Activated CD4-positive, alpha-beta T cell treated with anti-CD3 and anti-CD28 coated beads for 36 hours (primary cell): ENCODE measurements at places on chromosomes 3 and 15.

DNA sequence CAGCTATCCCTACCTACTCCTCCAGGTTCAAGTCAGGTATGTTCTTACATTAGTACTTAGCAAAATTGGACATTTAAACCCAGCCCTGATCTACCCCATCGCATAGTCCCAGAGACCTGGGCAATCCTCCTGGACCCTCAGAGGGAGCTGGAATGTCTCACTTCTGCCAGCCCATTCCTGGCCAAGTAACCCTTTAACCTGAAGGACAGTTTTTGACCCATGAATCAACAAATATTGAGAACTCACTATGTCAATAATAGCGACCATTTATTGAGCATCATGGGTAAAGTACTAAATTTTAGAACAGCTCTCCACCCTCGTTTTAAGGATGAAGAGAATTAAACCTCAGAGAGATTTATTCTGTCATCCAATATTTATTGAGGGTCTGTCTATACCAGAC lies 70.4 kb downstream of the RBPMS2 start:
- DNase-seq = no peak
- H3K27me3 ChIP-seq = no peaks in the 10 kb centered on the region
- H3K36me3 ChIP-seq = peaks cover 7% of the 10 kb centered on the region
- H3K4me1 ChIP-seq = peaks cover 32% of the 10 kb centered on the region
- H3K27ac ChIP-seq = no peak overlapping the region
- no peak overlapping the region for H3K4me3 ChIP-seq

GRCh38 chr3:21292971-21293370 lies 458.0 kb downstream of the ZNF385D start:
- no peak overlapping the region for H3K27ac ChIP-seq
- H3K36me3 ChIP-seq = no peaks in the 10 kb centered on the region
- no peaks in the 10 kb centered on the region for H3K27me3 ChIP-seq
- no peaks in the 10 kb centered on the region for H3K4me1 ChIP-seq
- DNase-seq = no peak
- H3K4me3 ChIP-seq = no peak overlapping the region

- H3K4me3 ChIP-seq = no peak overlapping the region
- H3K36me3 ChIP-seq = no peaks in the 10 kb centered on the region
- H3K27me3 ChIP-seq = peaks cover 45% of the 10 kb centered on the region
- peaks cover 3% of the 10 kb centered on the region for H3K4me1 ChIP-seq
- no peak overlapping the region for H3K27ac ChIP-seq
Measured at GRCh38 chr15:96038131-96038530, 292.4 kb upstream of the NR2F2 start.

DNA sequence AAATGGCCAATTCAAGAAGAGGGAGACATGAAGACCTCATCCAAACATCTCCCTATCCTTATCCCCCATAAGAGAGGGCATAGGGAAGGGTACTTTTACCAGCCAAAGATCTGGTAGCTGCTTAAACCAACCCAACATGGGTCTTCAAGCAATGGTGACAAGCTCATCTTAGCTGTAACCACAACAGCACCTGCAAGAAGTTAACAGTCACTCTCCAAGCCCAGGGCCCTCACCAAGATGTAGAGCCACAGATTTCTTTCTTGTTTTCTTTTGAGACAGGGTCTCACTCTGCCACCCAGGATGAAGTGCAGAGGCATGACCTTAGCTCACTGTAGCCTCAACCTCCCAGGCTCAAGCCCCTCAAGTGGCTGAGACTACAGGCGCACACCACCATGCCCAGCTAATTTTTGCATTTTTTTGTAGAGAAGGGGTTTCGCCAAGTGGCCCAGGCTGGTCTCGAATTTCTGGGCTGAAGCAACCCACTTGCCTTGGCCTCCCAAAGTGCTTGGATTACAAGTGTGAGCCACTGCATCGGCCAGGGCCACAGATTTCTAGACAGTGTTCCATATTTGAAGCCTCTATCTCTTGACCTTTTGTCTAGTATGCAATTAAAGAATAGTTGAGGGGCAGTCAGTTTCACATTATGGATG lies 57.1 kb downstream of the DHX30 start:
- H3K27ac ChIP-seq = no peak overlapping the region
- no peak overlapping the region for H3K4me3 ChIP-seq
- H3K27me3 ChIP-seq = no peaks in the 10 kb centered on the region
- no peak for DNase-seq

GRCh38 chr3:12828751-12829150 lies 12.6 kb downstream of the RPL32 start:
- no peak overlapping the region for H3K27ac ChIP-seq
- H3K36me3 ChIP-seq = peaks cover 19% of the 10 kb centered on the region
- DNase-seq = no peak
- no peaks in the 10 kb centered on the region for H3K27me3 ChIP-seq

GRCh38 chr3:149481056-149481455 lies 6.6 kb downstream of the TM4SF4 start:
- H3K36me3 ChIP-seq = no peaks in the 10 kb centered on the region
- H3K27ac ChIP-seq = no peak overlapping the region
- no peak overlapping the region for H3K4me3 ChIP-seq
- DNase-seq = no peak

DNA sequence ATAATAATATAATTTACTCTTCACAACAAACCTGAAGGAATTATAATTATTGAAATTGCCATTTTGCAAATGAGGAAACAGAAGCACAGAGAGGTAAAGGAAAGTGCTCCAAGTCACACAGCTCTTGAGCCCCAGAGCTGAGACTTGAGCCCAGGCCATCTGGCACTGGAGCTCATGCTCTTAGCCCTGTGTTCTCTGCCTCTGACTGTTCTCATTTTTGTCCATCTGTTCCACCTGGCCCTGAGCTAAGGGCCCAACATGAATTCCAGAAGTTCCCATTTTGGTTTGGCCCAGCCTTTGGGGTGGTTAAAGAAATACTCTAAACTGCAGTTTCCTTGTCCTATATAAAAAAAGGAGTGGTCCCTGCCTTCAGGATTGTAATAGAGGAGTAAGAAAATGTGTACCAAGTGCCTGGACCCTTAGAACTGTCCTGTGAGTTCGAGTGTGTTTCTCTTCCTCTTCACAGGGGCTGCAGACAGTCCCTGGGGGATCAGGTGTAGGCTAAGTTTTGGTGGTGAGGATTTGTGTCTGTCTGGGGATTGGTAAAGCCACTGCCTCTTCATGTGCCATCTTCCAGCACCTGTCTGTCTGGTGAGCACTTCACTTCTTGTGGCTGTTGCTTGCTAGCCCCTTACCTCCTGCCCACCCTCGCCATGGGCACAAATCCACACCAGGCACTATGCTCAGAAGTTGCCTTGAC lies 91.8 kb downstream of the DNAJB8 start:
- H3K4me3 ChIP-seq = no peak overlapping the region
- H3K27me3 ChIP-seq = no peaks in the 10 kb centered on the region
- no peak for DNase-seq
- H3K4me1 ChIP-seq = peaks cover 5% of the 10 kb centered on the region

- H3K27me3 ChIP-seq = peaks cover 4% of the 10 kb centered on the region
- DNase-seq = no peak
- no peaks in the 10 kb centered on the region for H3K4me1 ChIP-seq
- no peaks in the 10 kb centered on the region for H3K36me3 ChIP-seq
Measured at GRCh38 chr3:29478611-29479010, 197.7 kb downstream of the RBMS3 start.

DNA sequence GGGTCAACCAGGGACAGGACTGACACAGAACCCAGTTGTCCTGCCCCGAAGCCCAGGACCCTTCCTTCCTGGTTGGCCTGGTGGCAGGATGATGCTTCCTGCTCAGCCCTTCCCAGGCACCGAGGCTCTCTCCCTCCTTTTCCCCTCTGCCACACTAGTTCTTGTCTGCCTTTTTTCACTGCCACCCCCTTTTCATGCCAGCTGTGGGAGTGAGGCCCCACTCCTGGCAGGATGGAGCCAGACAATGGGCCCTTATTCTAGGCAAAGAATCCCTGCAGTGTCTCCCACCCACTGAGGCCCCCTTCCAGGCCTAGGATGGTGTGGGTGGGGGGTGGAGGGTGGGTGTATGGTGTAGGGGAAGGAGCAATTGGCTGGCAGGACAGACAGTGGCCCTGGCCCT lies 1.1 kb upstream of the SCAMP5 start:
- no peak overlapping the region for H3K27ac ChIP-seq
- no peak for DNase-seq
- peaks cover 16% of the 10 kb centered on the region for H3K4me1 ChIP-seq
- H3K27me3 ChIP-seq = peaks cover 9% of the 10 kb centered on the region
- H3K4me3 ChIP-seq = no peak overlapping the region
- no peaks in the 10 kb centered on the region for H3K36me3 ChIP-seq

DNA sequence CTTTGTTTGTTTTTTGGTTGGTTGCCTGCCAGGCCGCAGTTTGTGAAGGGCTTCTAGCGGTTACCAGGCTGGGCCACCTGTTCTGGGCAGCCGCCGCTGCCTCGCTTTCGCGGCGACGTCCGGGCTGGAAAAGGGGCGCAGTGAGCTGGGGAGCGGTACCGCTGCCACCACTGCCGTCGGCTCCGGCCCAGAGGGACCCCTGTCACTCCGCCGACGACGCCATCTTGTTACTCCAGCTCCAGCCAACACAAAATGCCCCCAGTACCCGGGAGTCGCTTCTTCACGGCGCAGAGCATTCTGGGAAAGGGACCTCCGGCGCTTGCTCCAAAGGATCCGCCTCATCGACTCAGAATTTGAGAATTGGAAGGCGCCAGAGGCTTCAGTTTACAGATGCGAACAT lies 238.8 kb downstream of the CDIN1 start:
- H3K27me3 ChIP-seq = peaks cover 2% of the 10 kb centered on the region
- no peak for DNase-seq
- no peaks in the 10 kb centered on the region for H3K36me3 ChIP-seq
- no peak overlapping the region for H3K27ac ChIP-seq

DNA sequence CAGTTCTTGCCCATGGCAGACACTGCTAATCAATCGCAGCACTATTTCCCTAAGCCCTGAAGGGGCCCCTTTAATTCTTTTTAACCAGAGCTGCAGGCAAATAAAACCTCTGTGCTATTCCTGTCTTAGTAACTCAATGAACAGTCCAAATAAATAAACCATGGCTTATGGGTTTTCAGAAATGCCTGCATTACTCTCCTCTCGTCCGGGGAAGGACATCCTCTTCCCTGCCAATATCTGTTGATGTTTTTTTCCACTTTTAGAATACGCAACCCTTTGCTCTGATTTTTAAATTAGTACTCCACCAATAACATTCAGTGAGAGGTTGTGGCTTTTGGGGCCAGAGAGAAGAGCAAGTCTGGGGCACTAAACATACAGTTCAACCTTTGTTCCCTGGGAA lies 35.2 kb upstream of the PRICKLE2 start:
- no peak overlapping the region for H3K27ac ChIP-seq
- H3K4me1 ChIP-seq = no peaks in the 10 kb centered on the region
- H3K4me3 ChIP-seq = no peak overlapping the region
- H3K27me3 ChIP-seq = peaks cover 24% of the 10 kb centered on the region

- no peak for DNase-seq
- no peaks in the 10 kb centered on the region for H3K27me3 ChIP-seq
- no peak overlapping the region for H3K4me3 ChIP-seq
- no peaks in the 10 kb centered on the region for H3K4me1 ChIP-seq
Measured at GRCh38 chr15:46231786-46232185, 597.0 kb downstream of the SQOR start.

DNA sequence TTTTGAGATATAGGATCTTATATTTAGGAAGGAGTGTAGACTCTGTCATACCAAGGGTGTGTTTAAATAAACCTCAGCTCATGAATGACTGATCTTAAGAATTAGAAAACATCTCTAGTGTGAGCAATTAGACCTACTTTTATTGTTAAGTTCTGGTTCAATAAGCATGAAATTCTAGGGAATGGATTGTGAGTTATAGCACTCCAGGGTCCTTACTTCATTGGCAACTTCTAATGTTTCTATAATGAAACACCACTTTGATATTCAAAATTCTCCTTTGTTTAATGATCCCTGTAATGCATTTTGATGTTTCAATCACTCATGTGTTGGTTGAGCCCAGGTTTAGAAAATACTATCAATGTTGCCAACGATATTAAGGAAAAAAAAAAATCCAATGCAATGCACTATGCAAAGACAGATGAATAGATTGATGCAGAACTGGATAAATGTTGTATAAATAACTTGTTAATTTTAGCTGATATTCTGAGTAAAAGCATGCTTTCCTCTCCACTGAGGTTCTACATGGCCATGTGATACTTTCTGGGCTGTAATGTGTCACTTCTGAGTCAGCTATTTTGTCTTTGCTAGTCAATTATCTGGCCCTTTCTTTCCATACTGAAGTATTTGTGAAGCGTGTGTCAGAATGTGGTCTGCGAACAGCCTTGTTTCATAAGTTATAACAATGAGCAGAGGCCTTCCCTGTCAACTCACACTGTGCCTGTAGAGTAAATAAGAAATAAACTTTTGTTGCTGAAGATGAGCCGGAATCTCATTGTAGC lies 1035.9 kb downstream of the PLOD2 start:
- no peaks in the 10 kb centered on the region for H3K36me3 ChIP-seq
- H3K27ac ChIP-seq = no peak overlapping the region
- no peaks in the 10 kb centered on the region for H3K27me3 ChIP-seq
- no peak for DNase-seq

GRCh38 chr3:100761951-100762350 lies 52.7 kb downstream of the TFG start:
- no peak overlapping the region for H3K27ac ChIP-seq
- H3K4me3 ChIP-seq = no peak overlapping the region
- DNase-seq = no peak

DNA sequence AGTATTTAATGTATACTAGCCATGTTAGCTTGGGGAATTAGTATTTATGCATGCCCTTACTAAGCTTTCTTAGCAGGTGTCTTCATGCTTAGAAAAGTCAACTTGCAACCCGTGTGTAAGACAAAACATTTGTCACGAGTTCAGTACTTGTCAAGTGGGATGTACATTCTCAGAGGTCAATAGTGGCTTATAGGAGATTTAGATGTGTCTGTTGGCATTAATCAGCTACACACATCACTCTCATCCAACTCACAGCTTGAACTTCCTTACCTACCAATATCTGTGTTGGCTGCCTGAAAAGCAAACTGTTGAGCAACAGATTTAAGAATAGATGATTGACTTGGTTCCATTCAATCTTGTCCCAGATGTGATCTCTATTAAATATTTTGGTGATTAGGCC lies 109.5 kb downstream of the ROBO2 start:
- DNase-seq = no peak
- H3K27ac ChIP-seq = no peak overlapping the region
- no peaks in the 10 kb centered on the region for H3K27me3 ChIP-seq

DNA sequence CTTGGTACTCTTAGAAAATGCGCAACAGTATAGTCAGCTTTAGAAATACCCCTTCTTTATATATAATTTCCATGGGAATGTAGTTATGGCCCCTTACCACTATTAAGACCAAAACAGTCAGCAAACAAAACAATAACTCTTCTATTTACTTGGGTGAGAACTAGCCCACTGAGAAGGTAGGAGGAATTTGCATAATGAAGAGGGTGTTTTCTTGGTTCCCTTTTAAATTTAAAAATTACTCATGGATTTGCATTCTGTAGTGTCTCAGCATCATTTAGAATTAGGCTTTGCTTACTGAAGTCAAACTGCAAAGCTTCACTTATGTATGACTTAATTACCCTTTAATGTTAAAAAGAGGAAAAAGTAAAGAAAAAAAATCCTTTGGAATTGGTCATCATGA lies 350.8 kb downstream of the PTPRG start:
- H3K4me3 ChIP-seq = no peak overlapping the region
- H3K27ac ChIP-seq = no peak overlapping the region
- DNase-seq = no peak
- peaks cover 5% of the 10 kb centered on the region for H3K27me3 ChIP-seq

- H3K27me3 ChIP-seq = peaks cover 25% of the 10 kb centered on the region
- H3K27ac ChIP-seq = no peak overlapping the region
- no peaks in the 10 kb centered on the region for H3K36me3 ChIP-seq
- H3K4me3 ChIP-seq = no peak overlapping the region
Measured at GRCh38 chr3:56477646-56478045, 9.4 kb upstream of the ERC2 start.
